ENCODE measurements at places on chromosomes 16 and 17.

DNA sequence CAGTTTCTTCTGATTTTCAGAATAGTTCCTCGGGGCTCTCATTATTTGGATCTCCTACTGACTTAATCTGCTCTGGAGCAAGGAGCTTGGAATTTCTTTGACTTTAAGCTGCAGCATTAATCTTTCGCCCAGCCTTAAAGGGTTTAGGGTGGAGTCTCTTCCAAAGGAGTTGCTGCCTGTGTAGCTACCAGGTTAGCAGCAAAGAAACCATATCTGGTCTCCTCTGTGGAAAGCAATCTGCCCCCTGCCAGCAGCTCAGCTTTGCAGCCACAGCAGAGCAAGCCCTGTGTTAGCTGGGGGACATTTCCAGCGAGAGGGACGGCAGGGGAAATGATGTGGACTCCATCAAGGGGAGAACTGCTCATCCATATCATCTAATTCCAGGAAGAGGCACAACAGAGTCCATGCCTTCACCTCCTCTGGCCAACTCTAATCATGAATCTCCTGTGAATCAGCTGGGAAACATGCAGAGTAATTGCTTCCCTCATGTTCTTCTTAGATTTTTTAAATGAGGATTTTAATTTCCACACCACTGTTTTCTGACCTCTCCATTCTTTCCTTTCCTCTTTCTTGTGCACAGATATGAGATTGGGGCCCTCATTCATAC is 827.6 kb upstream of the CA10 start:
- DNase-seq: no peak

DNA sequence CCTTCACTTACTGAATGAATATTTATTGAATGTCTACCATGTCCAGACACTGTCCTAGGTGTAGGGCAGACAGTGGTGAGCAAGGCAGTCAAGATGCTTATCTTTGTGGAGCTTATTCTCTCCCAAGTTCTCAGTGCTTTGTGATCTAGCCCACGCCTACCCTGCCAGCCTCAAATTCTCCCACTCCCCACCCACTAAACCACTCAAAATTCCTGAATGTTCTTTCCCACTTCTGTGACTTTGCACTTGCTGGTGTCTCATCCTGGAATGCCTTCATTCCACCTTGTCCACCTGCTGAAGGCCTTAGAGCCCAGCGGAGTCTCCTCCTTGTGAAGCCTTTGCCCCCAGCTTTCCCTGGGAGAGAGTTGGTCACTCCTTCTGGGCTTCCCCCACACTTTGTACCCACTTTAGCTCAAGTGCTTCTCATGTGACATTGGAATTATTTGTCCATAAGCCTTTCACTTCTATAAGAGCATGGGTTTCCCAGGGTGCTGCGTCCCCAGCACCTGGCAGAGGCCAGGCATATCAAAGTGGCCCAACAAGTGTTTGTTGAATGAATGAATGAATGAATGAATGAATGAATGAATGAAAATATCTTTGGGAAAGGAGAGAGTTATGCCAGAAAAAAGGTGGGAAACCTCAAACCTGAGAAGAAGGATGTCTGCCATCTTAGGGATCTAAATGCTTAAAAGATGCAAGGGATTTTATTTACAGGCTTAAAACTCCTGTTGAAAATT is 23.0 kb downstream of the CCDC182 start:
- no peak for DNase-seq

- DNase-seq: no peak
These were observed 157.4 kb upstream of the NOG start for GRCh38 chr17:56436142-56436541.

DNA sequence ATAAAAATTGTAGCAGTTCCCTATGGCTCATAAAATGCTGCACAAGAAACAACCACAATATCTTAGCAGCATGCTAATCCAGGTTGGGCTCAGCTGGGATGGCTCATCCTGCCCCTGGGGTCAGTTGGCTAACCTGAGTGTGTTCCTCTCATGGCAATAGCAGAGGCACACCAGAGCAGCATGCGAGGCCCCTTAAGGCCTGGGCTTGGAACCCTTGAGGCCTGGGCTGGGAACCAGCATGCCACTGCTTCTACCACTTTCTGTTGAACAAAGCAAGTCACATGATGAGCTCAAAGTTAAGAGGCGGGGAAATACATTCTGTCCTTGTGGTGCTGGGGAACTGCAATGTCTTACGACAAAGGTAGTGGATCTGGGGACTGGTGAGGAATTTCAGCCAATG is 154.4 kb upstream of the FOXF1 start:
- DNase-seq: no peak

GRCh38 chr17:66711401-66711800 is 123.5 kb upstream of the CACNG5 start:
- no peak for DNase-seq

GRCh38 chr17:59633658-59634359 is 14.1 kb downstream of the CLTC start:
- DNase-seq: no peak

DNA sequence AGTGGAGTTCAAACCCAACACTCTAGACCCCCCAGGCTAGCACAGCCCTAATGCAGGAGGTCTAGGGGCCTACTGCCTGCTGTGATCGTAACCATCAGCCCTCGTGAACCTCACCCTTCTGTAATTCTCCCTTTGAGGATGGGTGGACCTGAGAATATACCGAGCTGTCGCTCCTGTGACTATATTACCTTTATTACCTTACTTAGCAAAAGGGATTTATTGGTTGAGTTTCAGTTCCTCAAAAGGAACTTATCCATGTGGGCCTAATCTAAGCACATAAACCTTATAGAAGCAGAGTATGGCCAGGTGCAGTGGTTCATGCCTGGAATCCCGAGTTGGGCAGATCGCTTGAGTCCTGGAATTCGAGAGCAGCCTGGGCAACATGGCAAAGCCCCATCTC is 19.2 kb upstream of the EMP2 start:
- DNase-seq: no peak

GRCh38 chr16:81995651-81996050 is 15.6 kb downstream of the SDR42E1 start:
- DNase-seq: no peak

DNA sequence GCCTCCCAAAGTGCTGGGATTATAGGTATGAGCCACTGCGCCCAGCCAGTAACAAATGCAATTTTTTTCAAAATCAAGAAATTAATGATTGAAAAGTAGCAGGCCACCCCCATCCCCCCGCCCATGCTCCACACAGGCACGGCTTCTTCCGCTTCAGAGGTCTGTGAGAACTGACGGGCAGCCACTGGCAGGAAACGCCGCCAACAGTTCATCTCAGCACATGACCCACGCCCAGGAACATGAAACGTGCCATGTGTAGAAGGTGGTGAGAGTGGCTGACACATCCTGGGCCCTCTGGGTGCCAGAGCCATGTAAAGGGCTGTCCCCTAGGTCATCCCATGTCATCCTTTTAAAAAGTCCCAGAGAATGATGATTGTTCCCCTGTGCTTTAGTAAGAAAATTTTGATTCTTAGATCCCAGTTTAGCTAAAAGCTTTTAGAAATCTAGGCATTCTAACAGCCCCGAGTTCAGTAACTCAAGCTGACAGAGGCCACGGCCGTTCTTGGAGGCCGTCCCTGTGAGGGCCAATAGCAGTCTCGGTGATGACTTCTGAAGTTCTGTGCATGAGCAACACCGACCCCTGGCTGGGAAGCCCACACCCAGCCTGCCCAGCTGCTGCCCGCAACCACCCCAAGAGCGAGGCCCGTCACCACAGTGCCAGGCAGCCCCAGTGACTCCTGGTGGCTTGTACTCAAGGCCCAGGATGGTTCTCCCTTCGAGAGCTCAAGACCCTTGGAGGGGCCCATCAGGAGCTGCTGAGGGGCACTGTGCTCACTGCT is 52.1 kb downstream of the KLHDC4 start:
- peak; percentile 80 for DNase-seq

DNA sequence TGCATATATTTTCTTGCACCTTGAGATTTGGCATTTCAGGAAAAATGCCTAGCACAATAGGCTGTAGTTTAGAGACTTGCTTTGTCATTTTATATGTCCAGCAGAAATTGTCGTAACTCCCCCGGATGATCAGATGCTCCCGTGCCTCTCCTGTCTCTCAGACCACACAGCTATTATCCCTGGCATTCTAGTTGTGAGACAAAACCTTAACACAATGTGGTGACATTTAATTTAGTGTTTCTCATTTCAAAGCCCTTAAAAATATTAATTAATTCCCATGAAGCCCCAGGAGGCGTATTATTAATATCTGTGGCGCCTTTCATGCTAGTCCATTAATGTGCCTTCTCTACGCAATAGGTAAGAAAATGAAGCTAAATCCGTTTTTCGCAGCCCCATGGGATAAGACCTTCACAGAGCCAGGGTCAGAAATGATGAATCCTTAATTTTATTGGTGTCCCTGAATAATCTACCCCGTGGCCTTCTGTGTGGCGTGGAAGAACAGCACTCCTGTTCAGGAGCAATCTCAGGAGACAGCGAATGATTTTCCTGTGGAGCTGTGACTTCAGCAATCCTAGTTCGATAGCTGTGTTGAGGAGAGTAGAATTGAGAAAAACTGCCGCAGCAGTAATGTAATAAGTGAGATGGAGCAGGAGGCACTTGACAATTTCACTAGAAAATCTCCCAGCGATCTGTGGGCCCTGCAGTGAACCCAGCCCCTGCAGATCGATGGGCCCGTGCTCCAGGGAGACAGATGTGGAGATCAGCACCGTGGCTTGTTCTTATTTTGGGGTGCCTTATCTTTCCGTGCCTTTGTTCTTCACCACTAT is 157.9 kb downstream of the RPTOR start:
- no peak for DNase-seq

DNA sequence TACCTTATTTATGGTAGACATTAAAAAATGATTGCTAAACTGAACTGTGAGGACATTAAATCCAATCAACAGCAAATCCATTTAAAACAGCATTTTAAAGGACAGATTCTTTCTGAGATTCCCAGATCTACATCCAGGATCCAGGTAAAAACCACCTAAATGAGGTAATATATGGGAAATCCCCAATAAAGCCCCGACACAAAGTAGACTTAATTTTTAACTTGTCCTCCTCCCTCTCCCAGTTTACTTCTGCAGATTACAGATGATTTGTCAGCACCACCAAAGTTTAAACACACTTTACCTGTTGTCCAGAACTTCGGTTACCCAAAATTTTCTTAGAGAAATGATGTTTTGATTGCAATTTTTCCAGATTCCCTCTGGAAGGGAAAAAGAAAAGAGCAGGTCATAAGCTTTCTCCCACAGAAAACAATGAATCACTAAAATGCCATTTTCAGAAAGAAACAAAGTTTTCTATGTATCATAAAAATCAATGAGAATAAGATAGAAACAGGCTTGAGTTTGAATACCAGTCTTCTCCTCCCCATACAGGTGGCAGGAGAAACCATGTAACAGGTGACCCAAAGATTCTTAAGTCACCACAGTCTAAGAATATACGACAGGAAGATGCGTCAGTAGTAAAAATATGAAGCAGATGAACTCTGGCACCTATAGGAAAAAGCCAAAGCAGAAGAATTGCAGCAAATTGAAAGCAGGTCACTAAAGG is 22.8 kb downstream of the GJC1 start:
- DNase-seq: no peak

DNA sequence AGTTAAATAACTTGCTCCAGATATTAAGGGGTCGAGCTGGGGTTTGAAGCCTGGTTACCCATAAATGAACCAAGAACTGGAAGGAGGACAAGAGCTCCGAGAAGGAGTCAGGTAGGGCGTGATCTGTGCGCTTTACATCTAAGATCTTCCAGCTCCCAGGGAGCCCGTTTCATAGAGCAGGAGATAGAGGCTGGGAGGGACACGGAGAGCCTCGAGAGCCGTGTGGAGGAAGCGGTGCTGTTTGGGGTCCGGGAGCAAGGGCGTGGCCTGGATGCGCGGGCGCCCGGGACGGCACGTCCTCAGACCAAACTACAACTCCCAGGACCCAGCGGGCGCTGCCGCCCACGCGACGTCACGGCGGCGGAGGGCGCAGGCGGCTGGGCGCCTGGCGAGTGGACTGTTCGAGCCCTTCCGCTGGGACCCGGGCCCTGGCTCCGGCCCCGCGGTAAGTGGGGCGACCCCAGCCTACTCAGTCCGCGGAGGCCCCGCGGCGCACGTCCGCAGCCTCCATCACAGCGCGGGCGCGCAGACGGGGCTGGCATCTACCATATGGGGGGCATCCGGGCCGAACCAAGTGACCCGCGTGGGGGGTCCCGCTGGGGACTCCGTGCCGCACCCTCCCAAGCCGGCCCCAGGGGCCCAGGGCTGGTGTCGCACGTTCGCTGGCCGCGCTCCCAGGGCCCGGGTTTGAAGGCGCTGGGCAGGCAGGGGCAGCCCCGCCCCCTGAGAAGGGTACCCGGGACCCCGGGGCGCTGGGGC is at the start of gene BCKDK:
TSS of gene BCKDK (plus strand) at position 352 of the 759 bp plus-strand sequence. CDS start 838 bp downstream, outside the sequence.
- peak; percentile 82 for DNase-seq

DNA sequence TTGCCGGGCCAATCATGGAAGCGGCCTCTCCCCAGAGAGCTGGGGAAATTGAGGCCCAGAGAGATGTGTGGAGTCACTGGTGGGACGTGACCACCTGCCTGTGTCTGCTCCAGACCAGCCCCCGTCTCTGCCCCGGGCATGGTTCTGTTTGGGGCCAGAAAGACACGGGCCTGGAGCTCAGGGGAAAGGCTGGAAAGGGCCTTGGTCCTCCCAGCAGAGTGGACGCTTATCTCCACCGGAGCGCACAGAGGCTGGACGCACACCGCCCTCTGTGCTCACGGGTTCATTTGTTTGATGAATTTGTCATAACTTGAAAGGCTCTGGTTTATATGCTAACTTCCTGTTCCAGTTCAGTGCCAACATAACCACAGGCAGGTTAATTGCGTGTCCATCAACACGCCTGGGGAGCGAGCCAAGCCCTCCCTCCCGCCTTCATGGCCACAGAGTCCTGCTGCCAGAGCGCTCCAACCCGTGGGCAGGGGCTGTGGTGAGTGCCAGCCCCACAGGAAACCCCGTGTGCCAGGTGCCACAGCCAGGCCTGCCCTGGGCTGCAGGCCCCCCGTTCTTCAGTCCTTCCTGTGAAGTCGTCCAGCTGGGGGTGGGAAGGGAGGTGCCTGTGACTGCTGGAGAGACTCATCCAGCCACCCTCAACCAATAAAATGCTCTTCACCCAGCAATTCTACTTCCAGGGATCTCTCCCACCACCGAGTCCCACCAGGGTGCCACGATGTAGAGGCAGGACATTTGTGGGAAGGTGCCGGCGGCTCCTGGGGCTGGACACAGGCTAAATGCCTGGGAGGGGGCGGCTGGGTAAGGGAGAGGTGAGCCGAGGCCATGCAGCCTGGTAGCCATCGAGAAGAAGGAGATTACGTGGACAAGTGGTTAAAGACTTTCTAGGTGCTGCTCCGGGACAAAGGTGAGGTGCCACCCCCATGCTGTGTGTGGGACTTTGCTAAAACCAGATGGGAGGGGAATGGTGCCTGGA is 29.4 kb upstream of the BAHCC1 start:
- peak; percentile 31 for DNase-seq

DNA sequence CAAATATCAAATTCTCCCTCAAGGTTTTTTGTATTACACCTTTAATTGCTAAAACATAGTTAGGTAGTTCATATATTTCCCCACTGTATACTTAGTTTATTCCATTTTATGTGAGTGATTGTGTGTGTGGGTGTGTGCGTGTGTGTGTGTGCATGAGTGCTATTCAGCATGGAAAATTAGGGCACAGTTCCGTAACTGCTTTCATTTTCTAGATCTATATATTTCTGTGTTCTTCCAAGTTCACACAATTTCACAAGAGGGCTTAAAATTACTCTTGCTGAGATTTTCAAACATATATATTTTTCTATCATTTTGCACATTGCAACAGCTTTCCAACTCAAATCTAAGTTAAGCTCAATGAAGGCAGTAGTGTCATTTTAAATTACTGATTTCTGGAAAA is 782.9 kb upstream of the SOX9 start:
- no peak for DNase-seq

- DNase-seq: no peak
These were observed 12.8 kb downstream of the SLC6A2 start for GRCh38 chr16:55668340-55669281.

All from activated CD4-positive, alpha-beta memory T cell treated with anti-CD3 and anti-CD28 coated beads, Interleukin-2, amount 10 ng/mL, durations not matched to agents 7 days and 5 days (primary cell).